Hepatocyte (in vitro differentiated cells): ENCODE measurements at places on chromosomes 2 and 18. TPM values are rescaled to one million over a fixed set of nuclear protein-coding genes. Genes with fewer than 3 reads are reported as not detected.

DNA sequence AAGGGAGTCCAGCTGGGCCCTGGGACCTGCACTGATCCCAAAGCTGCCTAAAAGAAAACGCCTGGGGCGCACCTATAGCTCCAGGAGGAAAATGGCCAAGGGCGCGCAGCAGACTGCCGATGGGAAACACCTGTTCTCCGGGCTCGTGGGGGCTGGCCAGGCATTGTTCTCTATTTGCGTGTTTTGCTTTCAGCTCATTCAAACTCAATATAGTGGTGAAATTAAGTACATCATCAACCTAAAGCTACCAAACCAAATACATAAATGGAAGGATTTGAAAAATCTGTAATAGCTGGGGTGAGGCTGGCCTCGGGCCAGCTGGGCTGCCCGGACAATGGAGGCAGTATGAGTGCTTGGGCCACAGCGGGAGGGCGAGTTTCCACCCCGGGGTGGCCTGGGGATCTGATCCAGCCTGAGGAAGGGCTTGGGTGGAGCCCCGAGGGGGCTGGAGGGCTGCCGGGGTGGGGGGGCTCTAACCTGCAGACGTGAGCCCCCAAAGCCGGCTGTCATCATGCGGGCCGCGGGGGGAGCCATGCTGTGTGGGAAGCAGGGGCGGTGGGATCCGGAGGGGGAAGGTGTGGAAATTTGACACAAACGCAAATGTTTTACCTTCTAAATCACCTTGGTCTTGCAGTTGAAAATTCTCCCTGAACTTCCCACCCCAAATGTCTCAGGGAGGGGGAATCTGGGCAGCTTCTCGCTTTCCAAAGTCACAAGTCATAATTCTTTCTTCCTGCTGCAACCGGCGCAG lies 77.6 kb downstream of the ASB1 start:
- no peak overlapping the region for H3K4me3 ChIP-seq
- no peak for DNase-seq
- peaks cover 3% of the 10 kb centered on the region for H3K4me1 ChIP-seq
- no peaks in the 10 kb centered on the region for H3K27me3 ChIP-seq

DNA sequence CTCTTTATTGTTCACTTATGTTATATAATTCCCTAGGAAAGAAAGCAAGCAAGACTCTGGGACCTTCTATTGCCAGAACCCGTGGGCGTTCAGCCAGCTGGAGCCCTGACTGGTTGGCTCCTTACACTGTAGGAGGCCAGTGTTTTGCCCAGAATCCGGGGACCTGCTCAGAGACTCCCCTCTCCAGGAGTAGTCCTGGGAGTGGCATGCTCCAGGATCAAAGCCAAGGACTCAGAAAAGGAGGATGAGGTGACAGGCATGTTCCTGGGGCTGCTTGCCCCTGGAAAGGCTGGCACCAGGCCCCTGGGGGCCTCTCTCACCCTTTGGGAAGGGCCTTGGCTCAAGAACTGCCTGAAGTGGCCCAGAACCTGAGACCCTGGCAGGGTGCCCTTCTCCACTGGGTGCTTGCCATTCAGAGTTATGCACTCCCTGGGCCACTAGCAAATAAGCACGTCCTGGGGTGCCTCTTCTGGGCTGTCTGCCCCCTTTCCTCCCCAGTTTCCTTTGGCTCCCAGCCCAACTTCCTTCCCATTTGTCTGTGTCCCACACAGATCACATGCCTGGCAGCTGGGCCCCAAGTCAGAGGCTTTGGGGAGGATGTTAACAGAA lies 19.6 kb upstream of the KIF3C start:
- no peaks in the 10 kb centered on the region for H3K36me3 ChIP-seq
- peaks cover 17% of the 10 kb centered on the region for H3K4me1 ChIP-seq
- H3K27me3 ChIP-seq = no peaks in the 10 kb centered on the region
- H3K4me3 ChIP-seq = no peak overlapping the region

DNA sequence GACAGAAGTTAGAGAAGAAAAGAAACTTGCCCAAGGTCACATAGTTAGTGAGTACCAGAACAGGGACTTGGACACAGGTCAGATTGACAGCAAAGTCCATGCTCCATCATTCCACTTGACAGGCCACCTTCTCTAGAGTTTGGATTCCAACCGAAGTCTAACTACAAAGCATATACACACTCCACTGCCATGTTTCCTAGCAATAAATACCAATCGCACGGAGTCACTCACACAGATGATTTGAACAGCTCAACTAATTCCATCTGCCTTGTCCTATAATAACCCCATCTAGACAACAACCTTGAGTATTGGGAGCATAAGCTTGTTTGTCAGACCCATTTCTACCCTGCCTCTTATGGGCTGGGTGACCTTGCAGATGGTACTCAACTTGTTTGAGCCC lies 334.6 kb upstream of the MGAT5 start:
- H3K4me3 ChIP-seq = no peak overlapping the region
- H3K27me3 ChIP-seq = no peaks in the 10 kb centered on the region
- peak overlapping the region; percentile 11 for H3K27ac ChIP-seq
- DNase-seq = peak; percentile 44
- no peaks in the 10 kb centered on the region for H3K4me1 ChIP-seq

DNA sequence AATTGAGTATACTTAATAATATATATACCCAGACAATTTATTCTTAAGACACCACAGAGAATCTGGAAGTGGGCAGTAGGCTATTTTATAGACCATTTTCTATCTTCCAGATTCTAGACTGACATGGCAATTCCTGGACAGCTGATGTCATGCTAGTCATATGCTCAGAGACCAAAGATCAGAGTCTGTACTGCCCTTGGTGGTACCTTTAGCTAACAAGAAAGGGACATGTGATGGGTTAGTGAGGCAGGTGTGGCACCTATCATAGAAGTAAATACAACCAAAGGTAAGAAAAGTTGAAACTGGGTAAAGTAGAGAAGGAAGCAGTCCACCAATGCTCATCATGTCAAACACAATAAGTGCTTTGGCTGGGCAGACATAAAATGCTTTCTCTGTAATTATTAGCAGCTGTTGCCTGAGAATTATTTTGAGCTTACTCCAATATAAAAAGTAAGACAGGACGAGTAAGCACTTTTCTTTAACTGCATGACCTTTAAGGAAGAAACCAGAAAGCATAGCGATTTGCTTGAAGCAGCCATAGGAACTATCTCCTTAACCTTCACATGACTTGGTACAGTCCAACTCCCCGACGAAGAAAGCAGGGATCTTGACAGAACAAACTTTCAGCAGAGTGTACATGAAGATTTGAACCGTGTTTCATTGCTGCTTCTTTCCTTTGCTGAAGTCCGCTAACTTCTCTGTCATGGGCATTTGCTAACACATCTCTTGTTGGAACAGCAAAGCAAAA lies 47.1 kb downstream of the SLC40A1 start:
- H3K27me3 ChIP-seq = no peaks in the 10 kb centered on the region
- H3K36me3 ChIP-seq = no peaks in the 10 kb centered on the region
- peaks cover 18% of the 10 kb centered on the region for H3K4me1 ChIP-seq
- H3K4me3 ChIP-seq = no peak overlapping the region

- no peak overlapping the region for H3K27ac ChIP-seq
- H3K36me3 ChIP-seq = no peaks in the 10 kb centered on the region
- no peaks in the 10 kb centered on the region for H3K4me1 ChIP-seq
- DNase-seq = no peak
Observed at GRCh38 chr18:12296457-12296856, 11.6 kb upstream of the TUBB6 start.

DNA sequence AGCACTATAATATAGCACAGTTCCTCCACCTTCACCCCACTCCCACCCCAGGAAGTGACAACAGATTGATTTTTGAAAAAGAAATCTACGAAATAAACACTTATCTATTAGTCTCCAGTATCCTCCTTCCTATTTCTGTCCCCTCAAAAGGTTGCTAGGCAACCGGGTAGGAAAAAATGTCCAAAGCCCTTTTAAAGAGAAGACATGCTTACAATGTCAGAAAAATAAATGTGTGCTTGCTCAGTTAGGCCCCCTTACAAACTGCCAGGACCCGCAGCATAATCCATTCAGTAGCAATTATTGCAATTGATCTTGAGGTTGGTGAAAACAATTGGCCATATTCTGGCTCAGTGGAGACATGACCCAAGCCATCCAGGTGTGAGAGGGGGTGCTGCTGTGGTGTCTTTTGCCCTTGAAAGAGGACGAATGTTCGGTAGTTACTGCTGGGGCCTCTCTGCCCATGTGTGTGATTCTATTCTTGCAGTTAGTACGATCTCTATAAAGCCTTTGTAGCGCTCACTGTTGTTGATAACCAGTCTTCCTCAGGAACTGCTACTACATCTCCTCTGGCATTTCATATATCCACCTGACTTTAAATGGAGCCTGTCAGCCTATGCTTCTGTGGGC lies 144.3 kb downstream of the MYO3B start:
- no peaks in the 10 kb centered on the region for H3K36me3 ChIP-seq
- no peaks in the 10 kb centered on the region for H3K27me3 ChIP-seq
- H3K4me1 ChIP-seq = no peaks in the 10 kb centered on the region
- no peak for DNase-seq
- no peak overlapping the region for H3K4me3 ChIP-seq
- no peak overlapping the region for H3K27ac ChIP-seq

Gene TDRD15
- total RNA-seq = 0.07 and 0.08 TPM in 2 replicates

Gene GATA6
- total RNA-seq = 122 and 125 TPM in 2 replicates

Gene AKAIN1
- not detected in 2 replicates for total RNA-seq

Gene CCDC68
- total RNA-seq = 11.6 and 13.0 TPM in 2 replicates
